ENCODE measurements at places on chromosomes 16 and 17.

DNA sequence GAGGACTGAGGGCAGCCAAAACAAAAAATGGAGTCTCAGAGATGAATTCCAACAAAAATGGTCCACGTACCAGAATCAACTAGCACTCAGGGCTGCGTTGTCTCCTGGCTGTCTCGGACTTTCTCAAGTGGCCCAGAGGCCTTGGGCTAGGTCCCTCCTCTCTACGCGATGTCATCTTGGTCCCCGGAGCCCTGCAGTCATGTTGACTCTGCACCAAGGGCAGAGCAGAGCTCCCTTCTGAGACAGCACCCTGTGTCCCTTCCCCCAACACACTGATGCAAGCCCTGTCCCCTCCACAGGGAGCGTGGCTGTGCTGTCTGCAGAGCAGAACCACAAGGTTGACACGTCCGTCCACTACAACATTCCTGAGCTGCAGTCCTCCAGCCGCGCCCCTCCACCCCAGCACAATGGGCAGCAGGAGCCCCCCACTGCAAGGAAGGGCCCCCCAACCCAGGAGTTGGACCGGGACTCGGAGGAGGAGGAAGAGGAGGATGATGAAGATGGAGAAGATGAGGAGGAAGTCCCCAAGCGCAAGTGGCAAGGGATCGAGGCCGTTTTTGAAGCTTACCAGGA lies 20.8 kb downstream of the GINS2 start:
- DNase-seq, result no peak

GRCh38 chr17:12127177-12127576 lies 106.5 kb downstream of the MAP2K4 start:
- no peak for DNase-seq

DNA sequence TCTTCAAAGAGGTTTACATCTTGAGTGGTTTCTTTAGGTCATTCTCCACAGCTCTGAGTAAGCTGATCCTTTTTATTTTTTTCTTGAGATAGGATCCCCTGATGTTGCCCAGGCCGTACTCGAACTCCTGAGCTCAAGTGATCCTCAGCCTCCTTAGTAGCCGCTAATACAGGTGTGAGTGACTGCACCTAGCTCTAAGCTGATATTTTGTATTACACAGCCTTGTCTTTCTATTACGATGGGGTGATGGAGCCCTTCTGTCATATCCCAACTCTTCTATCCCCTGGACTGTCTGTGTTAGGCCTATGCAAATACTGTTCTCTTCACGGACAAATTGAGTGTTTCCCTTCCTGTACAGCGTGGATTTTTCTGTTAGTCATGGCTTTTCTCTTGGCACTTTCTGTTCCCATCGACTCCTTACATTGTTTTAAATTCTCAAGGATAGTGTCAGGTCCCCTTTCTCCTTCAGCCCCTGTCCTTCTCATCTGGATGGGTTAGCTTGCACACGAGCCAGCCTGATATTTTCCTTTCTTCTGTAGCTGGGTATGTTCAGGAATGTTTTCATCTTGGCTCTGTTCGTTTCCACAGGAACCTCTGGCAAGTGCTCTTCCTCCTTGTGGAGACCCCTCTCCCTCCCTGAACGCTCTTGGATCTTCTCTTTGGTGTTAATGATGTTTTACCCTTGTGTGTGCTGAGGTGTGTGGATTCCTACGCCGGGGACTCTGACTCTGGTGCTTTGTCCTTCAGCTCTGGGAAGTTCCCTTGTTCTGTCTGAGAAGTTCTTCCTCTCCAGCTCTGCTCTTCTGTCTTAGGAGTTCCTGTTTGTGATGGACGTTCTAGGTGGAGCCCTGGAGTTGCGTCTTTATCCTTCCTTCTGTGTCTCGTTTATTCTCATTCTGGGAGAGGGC lies 2.3 kb downstream of the BANP start:
- DNase-seq, result no peak

GRCh38 chr16:63458846-63459245 lies 1422.6 kb upstream of the CDH8 start:
- no peak for DNase-seq

GRCh38 chr17:1188812-1189504 lies 9.2 kb upstream of the ABR start:
- DNase-seq, result no peak

GRCh38 chr17:4940555-4941318 lies 669 bp downstream of the RNF167 start:
- no peak for DNase-seq

GRCh38 chr17:9334536-9335446 lies 240.8 kb downstream of the STX8 start:
- no peak for DNase-seq

DNA sequence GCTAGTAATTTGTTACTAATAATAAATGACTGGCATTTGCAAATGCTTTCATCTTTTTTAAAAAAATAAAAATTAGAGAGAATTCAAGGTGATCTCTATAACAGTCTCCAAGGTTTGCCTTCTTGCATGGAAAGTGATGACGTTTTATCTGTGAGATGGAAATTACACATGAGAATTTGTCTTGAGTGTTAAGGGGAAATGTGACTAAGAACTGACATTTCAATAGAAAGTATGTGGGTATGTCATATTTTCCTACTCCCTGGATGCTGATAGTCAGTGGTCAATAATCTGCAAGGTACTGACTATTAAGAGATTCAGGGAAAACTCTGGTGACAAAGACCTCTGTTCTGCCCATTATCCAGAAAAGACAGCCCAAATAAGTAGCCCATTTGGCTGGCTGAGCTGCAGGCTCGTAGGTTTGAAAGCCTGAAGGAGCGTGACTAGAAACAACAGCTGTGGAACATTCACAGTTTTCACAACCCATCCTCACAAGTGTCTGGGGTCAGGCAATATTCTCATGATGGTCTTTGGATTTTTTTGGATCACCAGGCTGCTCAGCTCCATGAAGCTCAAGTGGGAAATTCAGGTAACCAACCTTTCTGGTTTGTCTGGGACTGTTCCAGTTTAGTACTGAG lies 49.7 kb upstream of the WSCD1 start:
- DNase-seq, result no peak

DNA sequence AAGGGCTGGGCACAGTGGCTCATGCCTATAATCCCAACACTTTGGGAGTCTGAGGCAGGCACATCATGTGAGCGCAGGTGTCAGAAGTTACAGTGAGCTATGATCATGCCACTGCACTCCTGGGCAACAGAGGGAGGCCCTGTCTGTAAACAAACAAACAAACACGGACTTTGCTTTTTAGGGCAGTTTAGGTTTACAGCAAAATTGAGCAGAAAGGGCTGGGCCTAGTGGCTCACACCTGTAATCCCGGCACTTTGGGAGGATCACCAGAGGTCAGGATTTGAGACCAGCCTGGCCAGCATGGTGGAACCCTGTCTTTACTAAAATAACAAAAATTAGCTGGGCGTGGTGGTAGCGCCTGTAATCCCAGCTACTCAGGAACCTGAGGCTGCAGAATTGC lies 3.3 kb upstream of the CARHSP1 start:
- DNase-seq, result no peak

GRCh38 chr17:30920683-30921543 lies 832 bp upstream of the ADAP2 start:
- DNase-seq, result no peak

DNA sequence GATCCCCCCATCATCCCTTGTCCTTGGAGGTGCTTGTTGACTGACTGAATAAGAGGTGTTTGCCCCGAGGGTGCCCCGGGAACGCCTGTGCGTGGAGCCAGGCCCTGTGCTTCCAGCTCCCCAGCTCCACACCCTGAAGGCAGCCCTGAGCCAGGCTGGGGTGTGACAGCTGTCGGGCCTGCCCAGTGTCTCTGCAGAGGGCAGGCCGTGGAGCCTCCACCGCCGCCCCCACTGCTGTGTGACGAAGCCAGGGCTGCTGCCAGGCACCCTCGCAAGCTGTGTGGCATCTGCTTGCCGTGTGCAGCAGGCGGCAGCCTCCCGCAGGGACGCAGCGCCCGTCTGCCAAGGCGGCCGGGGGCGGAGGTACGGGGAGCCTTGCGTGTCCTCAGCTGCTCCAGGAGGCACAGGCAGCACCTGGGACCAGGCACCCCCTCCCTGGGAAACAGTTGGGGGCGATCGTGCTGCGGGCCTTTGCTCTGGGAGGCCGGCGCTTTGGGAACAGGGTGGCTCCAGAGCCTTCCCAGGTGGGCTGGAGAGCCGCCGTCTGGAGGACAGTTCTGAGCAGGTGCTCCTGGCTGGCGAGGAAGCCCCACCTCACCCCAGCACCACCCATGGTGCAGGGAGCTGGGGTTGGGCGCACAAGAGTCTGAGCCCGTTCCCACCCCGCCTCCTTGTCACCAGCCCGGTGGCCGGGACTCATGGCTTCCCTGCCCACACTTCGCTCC lies 26.6 kb downstream of the GSE1 start:
- peak; percentile 68 for DNase-seq

DNA sequence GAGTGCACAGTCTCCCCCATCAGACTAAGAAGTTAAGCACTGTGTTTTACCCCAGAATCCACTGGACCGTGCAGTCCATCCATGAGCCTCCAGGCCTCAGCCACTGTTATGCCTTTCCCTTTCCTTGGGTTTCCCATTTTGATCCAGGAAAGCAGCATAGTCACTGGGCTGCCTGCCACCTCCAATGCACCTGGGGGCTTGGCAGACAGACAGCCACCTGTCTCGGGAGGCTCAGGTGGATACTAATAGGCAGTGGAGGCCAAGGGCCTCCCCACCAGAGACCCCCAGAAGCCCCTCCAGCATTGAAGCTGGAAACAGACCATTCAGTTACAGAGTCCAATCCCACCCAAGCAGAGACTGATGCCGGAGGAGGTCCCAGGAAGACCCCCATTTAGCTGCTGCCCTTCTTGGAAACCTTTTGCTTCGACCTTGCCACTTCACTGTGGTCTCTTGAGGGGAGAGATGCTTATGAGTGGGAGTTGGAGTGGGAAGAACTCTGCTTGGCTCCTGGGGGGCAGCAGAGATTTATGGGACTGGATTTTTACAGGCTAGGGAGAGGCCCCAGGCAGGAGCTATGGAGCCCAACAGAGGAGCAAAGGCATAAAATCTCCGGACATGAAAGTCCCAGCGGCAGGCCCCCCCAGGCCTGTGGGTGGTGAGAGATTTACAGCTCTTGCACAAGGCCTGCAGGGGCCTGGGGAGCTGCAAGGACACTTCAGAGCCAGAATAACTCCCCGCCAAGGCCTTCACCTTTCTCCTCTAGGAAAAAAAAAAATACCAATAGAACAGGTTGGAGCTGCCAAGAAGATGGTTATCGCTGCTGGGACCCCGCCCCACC lies 12.2 kb upstream of the SP2 start:
- DNase-seq, result no peak

GRCh38 chr17:77872199-77872598 lies 86.3 kb upstream of the TNRC6C start:
- DNase-seq, result no peak

DNA sequence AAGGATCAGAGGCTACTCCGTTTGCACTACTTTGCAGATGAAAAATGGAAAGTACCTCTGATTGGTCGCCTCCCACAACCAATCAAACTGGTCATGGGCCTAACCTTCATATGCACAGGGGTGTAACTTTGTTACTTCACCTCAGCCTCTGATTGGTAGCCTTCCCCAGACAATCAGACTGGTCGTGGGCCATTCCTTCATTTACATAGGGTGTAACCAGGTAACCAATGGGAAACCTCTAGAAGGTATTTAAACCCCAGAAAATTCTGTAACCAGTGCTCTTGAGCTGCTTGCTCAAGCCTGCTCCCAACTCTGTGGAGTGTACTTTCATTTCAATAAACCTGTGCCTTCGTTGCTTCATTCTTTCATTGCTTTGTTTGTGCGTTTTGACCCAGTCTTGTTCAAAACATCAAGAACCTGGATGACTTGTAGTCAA lies 39.2 kb upstream of the USP22 start:
- no peak for DNase-seq

DNA sequence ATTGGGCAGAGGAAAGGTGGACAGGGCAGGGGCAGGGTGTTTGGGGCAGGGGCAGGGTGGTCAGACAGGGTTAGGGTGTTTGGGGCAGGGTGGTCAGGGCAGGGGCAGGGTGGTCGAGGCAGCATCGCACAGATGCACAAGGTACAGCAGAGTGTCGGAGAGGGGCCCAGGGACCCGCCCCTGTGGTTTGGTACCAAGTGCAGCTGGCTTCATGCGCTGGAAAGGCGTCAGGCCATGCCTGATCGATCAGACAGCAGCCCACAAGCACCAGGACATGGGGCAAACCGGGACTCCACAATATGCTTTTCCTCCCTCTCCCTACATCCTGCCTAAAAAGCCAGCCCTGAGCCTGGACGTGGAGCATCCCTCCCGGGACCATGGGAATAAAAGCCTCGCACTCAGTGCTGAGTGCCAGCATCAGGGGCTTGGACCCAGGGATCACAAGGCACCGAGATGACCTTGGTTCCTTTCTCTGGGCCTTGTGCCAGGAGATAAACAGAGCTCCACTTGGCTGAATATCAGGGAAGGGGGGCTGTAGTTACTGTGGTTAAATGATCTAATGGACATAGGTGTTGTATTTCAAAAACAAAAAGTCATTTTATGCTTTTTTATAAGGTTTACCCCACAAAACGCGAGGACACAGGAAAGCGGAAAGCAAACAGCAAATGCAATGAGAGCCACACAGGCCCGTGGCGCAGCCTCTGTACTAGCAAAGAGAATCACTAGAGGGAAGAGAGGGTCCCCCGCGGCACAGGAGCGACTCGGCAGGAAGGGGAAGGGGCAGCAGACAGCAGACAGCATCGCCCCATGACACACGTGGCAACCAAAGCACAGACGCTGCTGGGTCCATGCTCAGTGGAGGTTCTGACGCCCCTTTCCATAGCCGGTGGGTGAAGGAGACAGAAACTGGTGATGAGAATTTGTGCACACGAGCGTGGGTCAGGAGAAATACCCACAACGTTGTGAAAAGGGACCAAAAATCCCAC lies 5.3 kb upstream of the HEXD start:
- peak; percentile 21 for DNase-seq

DNA sequence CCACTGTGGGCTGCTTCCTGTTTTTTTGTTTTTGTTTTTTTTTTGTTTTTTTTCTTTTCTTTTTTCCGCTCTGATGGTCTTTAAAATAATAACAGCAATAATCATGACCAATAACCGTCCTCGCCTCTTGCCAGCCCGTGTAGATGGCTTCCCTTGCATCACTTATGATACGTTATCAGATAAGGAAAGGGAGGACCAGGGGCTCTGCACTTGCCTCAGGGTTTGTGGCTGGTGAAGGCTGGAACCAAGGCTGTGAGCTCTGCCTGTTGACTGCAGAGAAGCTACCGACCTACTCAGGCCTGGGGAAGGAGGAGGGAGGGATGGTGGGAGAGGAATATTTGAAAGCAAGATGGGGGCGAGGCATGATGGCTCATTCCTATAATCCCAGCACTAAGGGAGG lies 114.0 kb upstream of the SDK2 start:
- no peak for DNase-seq

DNA sequence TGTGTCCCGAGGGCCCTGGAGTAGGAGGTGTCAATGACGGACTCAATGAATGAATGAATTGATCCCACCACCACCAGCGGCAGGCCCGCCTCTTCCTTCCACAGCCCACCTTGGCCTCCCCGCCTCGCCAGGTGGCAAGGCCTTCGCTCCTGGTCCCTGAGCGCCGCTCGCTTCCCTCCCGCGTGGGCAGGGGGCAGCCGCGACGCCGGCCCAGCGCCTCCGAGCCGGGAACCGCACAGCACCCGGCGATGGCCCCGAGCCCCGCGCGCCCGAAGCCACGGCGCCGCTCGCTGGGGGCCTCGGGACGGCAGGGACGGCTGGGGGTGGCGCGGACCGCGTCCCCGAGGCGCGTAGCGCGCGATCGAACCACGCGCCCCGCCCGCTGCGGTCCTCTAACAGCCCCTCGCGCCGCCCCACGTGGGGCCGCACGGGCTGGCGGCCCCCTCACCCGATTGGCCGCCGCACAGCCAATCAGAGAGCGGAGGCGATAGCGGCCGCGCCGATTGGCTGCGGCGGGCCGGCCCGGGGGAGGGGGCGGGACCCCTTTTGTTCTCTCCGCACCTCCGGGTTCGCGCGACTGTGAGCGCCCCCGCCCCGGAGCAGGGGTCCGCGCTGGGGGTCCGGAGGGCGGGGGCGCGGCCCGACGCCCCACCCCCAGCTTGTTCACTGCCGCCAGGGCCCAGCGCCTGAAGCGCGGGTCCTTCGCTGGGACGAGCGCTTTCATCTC lies 31.4 kb downstream of the ACTG1 start:
- DNase-seq, result peak; percentile 28
